ENCODE measurements at places on chromosomes 7 and 10.

DNA sequence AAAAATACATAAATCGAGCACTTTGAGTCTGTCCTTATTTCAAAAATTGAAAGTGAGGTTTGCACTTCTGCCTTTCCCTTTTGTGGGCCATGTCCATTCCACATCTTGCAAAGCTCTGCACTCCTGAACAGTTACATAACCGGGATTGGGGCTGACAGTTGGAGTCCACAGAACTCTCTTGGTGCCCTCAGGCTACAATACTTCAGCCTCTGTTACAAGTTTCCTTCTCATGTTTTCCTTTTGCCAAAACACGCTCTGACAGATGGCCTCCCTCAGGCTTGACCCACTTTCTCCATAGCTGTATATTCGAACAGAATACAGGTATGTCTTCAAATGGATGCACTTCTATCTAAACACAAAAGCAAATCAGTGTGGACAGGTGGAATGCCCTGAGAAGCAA, 335.9 kb downstream of the WDR37 start:
- DNase-seq, result no peak

GRCh38 chr10:75660823-75661222, 229.4 kb downstream of the LRMDA start:
- DNase-seq, result no peak

DNA sequence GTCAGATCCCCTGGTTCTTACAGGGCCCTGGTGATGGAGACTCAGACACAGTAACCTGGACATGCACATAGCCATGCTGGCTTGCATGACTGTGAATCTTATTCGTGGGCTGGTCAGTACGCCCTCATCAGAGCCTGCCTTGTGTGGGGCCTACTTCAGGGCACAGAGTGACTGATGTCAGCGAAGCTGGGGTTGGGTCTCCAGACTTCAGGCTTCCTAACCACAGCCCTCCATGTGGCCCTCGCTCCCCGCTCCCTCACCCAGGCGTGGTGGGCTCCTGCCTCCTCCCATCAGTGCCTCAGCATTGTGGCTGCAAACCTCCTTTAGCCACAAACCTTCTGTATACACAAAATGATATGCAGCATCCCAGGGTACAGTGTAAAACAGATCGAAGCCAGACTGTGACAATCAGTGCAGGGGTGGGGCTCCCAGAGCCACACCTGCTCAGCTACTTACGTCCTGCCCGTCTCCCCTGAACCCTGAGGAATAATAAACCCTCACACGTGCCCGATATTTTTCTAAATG, 7.1 kb upstream of the C10orf105 start:
- no peak for DNase-seq

GRCh38 chr7:44331682-44332081, 6.3 kb upstream of the CAMK2B start:
- DNase-seq, result peak; percentile 65

DNA sequence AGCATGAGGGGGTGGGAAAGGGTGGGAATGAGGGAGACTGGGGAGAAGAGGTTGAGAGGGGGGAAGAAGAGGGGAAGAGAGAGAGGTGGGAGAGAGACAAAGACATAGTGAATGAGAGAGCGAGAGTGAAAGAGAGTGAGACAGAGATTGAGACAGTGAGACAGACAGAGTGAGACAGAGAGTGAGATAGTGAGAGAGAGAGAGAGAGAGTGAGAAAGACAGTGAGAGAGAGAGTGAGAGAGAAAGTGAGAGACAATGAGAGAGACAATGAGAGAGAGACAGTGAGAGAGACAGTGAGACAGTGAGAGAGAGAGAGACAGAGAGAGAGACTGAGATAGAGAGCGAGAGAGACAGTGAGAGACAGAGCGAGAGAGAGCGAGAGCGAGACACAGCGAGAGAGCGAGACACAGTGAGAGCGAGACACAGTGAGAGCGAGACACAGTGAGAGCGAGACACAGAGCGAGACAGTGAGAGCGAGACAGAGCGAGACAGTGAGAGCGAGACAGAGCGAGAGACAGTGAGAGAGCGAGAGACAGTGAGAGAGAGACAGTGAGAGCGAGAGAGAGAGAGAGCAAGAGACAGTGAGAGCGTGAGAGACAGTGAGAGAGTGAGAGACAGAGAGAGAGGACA, 10.1 kb downstream of the TMEM243 start:
- no peak for DNase-seq

DNA sequence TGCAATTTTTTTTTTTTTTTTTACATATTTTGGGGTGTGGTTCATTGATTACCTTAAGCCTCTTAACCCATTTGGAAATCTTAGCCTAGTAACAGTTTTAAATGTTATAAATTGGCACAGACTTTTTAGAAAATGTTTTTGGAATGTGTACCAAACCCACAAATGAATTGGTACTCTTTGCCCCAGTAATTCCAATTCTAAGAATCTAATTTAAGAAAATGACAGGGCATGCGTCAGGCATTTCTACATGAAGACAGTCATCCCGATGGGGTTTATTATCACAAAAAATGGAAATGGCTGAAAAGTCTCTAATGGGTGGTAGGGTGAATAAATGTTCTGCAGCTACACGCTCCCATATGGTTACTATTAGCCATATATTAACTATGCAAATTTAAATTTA, 54.9 kb downstream of the ITIH5 start:
- no peak for DNase-seq

DNA sequence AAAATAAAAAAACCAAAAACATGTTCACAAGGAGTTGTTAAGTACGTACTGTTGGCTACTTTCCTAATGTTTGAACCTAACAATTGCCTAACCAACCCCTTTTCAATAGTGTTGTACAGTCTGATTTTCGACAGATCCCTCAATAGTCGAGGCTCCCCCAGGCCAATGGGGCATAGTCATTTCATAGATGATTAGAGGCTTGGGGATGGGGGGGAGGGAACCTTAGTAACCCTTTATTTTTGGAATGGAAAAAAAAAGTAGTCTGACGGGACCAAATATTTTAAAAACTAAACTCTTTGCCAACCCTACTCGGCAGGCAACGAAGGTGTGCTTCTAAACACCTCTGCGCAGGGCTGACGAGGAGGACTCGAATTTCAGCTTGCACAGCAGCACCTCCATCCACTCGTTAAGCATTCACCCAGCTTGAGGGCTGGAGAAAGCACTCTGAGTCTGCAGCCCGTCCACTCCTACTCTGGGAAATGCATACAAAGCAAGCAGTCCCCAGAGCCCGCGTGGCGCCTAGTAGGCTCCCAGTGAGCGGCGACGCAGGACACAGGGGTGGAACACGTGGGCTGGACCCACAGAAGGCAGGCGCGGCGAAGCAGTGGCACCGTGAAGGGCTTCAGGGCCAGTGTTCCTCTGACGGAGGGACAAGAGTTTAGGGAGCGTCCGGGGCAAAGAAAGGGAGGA, 899 bp downstream of the PUS7 start:
- peak; percentile 50 for DNase-seq

DNA sequence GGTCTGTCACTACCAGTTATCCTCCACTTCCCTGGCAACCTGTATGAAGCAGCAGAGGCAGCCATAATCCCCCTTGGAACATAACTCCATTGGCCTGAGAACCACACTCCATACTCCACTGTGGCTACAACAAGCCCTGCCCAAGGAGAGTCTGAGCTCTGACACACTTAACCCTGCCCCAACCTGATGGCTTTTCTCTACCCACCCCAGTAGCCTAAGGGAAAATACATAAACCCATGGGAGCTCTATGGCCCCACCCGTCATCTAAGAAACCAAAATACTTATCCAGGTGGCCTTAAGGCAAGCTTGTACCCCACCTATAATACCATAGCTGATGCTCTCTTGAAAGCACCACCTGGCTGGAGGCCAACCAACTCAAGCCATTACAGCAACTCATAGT, 324.8 kb upstream of the GLI3 start:
- no peak for DNase-seq

DNA sequence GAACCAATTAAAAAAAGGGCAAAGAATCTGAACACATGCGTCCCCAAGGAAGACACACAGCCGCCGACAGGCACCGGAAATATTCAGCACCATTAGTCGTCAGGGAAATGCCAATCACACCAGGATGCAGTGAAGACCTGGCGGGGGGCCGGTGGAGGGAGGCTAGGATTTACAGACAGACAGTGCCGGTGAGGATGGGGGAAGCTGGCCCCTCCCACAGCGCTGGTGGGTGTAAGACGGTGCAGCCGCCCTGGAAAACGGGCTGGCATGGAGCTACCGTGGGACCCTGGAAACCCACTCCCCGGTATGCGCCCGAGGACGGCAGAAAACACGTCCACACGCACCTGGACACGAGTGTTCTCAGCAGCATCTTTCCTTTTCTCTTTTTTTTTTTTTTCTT, 4.8 kb upstream of the ADAP1 start:
- DNase-seq, result no peak

GRCh38 chr7:120207037-120207436, 65.9 kb upstream of the KCND2 start:
- DNase-seq, result no peak

- DNase-seq, result no peak
Measured at GRCh38 chr7:117892821-117893220, 19.6 kb upstream of the CTTNBP2 start.

DNA sequence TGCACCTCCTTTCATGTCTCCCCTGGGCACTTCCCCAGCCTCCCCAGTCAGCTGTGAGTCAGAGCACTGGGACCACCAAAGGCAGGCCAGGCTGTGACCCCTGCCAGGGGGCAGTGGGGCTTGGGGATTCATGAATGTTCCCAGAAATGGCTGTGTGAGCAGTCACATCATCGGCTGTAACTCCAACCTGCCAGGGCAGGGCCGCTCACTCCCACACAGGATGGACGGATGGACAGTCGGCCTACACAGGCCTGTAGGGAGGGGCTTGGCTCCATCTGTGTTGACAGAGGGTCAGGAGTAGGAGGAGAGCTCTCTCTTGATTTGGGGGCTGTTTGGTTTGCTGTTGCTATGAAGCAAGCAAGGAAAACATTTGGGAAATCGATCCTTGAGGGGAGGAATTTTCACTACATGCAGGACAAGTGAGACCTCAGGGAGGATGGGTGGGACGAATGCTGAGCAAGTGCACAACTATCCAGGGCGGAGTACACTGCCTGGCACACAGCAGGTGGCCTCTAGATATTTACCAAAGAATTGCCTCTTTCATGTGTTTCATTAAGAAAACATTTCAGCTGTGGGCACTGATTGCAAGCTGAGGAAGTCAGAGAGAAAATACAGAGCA, 2.9 kb upstream of the IGFBP1 start:
- DNase-seq, result no peak

DNA sequence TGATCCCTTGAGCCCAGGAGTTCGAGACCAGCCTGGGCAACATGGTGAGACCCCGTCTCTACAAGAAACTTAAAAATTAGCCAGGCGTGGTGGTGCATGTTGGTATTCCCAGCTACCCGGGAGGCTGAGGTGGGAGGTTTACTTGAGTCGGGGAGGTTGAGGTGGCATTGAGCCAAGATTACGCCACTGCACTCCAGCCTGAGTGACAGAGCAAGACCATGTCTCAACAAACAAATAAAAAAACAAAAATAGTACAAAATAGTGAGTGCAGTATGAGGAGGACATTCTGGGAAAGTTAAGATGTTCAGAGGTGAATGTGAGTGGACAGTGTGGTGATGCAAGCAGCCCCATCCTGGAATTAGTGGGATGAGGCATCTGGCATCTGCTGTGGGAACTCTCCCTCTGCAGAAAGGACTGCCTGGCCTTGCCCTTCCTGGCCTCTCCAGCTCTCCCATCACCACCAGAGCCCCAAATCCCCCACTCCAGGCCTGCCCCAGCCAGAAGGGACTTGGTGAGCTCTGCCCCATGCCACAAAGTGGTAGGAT, 96.6 kb upstream of the PARD3 start:
- DNase-seq, result no peak

GRCh38 chr10:84743483-84743882, 415.1 kb downstream of the CCSER2 start:
- peak; percentile 31 for DNase-seq

DNA sequence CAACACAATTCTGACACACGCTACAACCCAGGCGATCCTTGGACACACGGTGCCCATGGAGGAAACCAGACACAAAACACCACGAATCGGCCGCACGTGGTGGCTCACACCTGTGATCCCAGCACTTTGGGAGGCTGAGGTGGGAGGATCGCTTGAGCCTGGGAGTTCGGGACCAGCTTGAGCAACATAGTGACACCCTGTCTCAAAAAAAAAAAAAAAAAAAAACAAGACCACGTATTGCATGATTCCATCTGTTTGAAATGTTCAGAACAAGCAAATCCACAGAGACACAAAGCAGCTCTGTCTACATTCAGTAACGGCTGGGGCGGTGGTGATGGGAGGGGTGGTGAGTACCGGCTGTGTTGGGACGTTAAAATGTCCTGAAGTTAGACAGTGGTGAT, 25.2 kb downstream of the ADAP1 start:
- no peak for DNase-seq

DNA sequence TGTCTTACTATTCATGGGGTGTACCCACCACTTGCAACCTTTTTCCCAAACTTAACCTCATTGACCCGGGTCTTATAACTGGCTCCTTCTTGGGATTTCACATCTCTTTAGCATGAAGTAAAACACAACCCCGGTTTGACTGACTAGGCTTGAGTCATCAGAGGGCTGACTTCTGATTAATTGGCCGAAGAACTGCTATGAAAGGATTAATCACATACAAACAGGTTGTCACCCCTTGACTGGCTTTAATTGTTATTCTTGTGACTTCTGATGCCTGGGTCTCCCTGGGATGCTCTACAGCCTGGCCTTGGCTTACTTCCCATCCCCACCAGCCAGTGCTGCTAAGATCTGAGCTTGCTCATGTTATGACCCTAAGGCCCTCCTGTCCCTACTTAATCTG, 8.8 kb upstream of the CRPPA start:
- no peak for DNase-seq

- DNase-seq, result no peak
Measured at GRCh38 chr10:56181607-56182006, 179.5 kb downstream of the ZWINT start.

GRCh38 chr7:44286182-44286617, 39.2 kb downstream of the CAMK2B start:
- DNase-seq, result no peak

DNA sequence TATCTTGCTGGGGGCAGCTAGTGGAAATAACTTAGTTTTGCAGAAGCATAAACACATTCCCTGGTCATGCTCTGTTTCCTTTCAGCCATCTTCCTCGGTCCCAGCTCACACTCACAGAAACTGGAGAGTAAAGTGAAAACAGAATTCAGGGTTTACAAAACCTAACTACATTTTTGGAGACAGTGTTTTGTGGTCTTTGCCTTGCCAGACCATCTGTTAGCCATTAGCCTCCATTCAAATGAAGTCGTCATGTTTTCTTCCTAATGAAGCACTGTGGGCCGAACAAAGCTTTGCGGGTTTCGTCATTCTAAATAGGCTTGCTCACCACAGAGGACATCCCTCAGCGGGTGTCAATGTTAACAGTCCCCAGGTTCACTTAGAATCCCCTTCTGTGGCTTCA, 214.6 kb upstream of the TMEM72 start:
- no peak for DNase-seq

GRCh38 chr7:110442381-110442837, 648.5 kb upstream of the LRRN3 start:
- DNase-seq, result peak; percentile 67

DNA sequence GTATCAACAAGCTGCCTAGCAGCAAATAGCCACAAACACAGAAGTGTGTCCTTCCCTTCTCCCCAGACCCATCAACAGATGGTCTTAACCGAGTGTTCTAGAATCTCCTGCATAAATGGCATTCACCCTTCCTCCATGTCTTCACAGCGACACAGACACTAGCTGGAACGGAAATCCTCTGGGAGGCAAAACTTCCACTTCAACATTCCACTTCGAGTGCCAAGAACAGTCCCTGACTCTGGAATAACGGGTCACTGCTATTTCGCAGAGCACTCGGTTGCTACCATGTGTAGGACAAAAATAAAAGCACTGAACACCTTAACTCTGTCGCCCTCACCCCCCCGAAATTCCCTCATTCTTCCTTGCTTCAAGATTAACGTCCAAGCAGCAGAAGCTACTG, 65.1 kb downstream of the SFMBT2 start:
- no peak for DNase-seq

GRCh38 chr10:48656241-48656913, 28.3 kb upstream of the WDFY4 start:
- peak; percentile 96 for DNase-seq

Measured in OCI-M1 (cell line).